ENCODE measurements at places on chromosomes 6 and 20.

- DNase-seq = no peak
Measured at GRCh38 chr6:141199074-141199473, 933.7 kb upstream of the GJE1 start.

- no peak for DNase-seq
Measured at GRCh38 chr6:119880840-119881239, 531.3 kb upstream of the MAN1A1 start.

- no peak for DNase-seq
Measured at GRCh38 chr6:14429396-14429795, 311.8 kb downstream of the CD83 start.

DNA sequence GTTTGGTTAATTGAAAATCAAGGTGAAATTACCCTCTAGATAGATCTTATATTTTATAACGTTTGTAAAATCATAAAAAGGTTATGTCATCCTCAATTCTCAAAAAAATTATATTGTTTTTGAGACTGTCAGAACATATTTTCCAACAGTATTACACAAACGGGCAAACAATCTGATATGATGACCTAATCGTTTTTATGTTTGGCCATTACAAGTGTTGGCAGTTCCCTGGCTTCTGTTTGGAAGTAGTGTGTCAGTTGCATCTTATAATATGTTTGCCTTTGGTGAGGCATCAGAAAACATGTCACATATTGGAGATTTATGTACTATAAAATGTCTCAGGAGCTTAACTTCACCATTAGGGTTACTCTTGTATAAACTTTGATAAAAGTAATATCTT is 308.1 kb upstream of the EPHA7 start:
- DNase-seq = no peak

GRCh38 chr6:30547454-30547853 is 8.8 kb downstream of the GNL1 start:
- DNase-seq = no peak

Data from A172 (cell line).